ENCODE measurements at places on chromosomes 1 and 21.

GRCh38 chr1:125118147-125118993 lies 3933.6 kb downstream of the SRGAP2C start:
- no peak overlapping the region for H3K4me3 ChIP-seq
- no peak overlapping the region for H3K27ac ChIP-seq
- DNase-seq = no peak
- no peaks in the 10 kb centered on the region for H3K4me1 ChIP-seq
- no peaks in the 10 kb centered on the region for H3K27me3 ChIP-seq

- no peaks in the 10 kb centered on the region for H3K4me1 ChIP-seq
- no peaks in the 10 kb centered on the region for H3K36me3 ChIP-seq
- H3K27me3 ChIP-seq = no peaks in the 10 kb centered on the region
- no peak overlapping the region for H3K4me3 ChIP-seq
Observed at GRCh38 chr1:195238313-195238712, 1369.9 kb downstream of the KCNT2 start.

DNA sequence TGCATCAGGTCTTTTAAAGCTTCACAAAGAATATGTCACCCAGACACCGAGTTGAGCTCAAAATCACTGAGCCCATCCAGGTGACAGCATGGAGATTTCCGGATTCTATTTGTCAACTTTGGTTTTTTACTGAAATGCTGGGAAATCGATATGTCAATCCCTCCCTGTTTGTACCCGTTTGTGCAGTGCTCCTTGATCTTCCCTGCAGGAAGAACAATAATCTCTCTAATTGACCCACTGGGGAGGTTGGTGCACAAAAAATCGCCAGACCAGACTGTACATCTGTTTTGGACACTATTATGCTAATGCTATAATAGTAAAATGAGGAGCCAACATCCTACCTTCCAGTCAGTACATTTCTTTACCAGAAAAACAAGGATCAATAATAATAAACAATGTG lies 1.8 kb downstream of the BARHL2 start:
- no peak for DNase-seq
- H3K27me3 ChIP-seq = no peaks in the 10 kb centered on the region
- no peaks in the 10 kb centered on the region for H3K36me3 ChIP-seq
- no peak overlapping the region for H3K4me3 ChIP-seq

DNA sequence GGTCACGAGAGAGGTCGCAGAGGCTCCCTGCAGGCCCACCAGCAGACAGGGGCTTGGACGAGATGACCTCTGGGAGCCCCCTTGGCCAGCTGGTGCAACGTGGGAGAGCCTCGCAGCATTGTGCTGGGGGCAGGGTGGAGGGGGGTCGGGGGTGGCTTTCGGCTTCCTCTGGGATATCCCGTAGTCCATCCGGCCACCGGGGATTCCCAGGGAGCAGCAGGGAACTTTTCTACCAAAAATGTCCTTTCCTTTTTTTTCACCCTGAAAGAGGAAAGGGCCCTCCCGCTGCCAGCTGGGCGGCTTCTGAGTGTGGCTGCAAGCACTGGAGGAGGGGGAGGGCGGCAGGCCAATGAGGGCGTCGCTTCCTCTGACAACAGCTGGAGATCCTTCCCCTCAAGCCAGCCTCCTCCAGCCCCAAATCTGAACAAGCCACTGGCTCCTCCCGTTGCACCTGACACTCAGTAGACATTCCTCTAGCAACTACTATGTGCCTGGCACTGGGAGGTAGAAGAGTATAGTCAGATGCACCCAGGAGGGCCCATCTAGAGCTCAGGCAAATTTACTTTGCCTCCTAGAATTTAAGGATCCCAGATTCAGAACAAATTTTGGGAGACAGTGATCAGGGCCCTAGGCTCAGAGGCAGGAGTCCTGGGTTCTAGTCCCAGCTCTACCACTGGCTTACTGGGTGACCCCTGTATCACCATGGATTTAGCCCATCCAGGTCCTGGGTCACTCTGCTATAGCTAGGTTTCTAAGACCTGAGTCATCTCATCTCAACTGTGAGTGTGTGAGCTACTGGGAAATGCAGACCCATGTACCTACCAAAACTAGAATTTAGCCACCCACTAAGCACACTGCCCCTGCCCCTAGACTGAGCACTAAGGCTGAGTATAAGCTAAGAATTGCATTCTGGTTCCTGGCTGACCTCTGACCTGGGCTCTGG lies 2.7 kb downstream of the MOB3C start:
- peaks cover 4% of the 10 kb centered on the region for H3K27me3 ChIP-seq
- 0 out of 2 replicates have a peak, but pooled peaks cover 3% of the 10 kb centered on the region for H3K36me3 ChIP-seq
- no peak overlapping the region for H3K4me3 ChIP-seq
- peak; percentile 72 for DNase-seq
- peaks cover 20% of the 10 kb centered on the region for H3K4me1 ChIP-seq

GRCh38 chr21:16198546-16198945 lies 468.8 kb downstream of the USP25 start:
- H3K36me3 ChIP-seq = no peaks in the 10 kb centered on the region
- H3K4me3 ChIP-seq = no peak overlapping the region
- H3K4me1 ChIP-seq = peaks cover 28% of the 10 kb centered on the region
- no peaks in the 10 kb centered on the region for H3K27me3 ChIP-seq
- no peak for DNase-seq
- no peak overlapping the region for H3K27ac ChIP-seq

GRCh38 chr1:3028531-3029282 lies 7.4 kb downstream of the ACTRT2 start:
- H3K4me1 ChIP-seq = peaks cover 13% of the 10 kb centered on the region
- H3K4me3 ChIP-seq = no peak overlapping the region
- no peaks in the 10 kb centered on the region for H3K27me3 ChIP-seq
- H3K27ac ChIP-seq = no peak overlapping the region
- no peaks in the 10 kb centered on the region for H3K36me3 ChIP-seq

GRCh38 chr1:209505044-209505443 lies 78.5 kb upstream of the CAMK1G start:
- H3K27me3 ChIP-seq = no peaks in the 10 kb centered on the region
- no peak for DNase-seq
- H3K4me3 ChIP-seq = no peak overlapping the region

GRCh38 chr1:154772606-154773506 lies 97.2 kb downstream of the KCNN3 start:
- peaks cover 5% of the 10 kb centered on the region for H3K27me3 ChIP-seq
- no peaks in the 10 kb centered on the region for H3K4me1 ChIP-seq
- no peak overlapping the region for H3K4me3 ChIP-seq

GRCh38 chr1:4637616-4638344 lies 16.6 kb upstream of the AJAP1 start:
- no peak overlapping the region for H3K4me3 ChIP-seq
- no peak overlapping the region for H3K27ac ChIP-seq
- H3K4me1 ChIP-seq = no peaks in the 10 kb centered on the region

GRCh38 chr1:88111816-88112215 lies 572.3 kb upstream of the PKN2 start:
- no peaks in the 10 kb centered on the region for H3K36me3 ChIP-seq
- no peak for DNase-seq
- no peak overlapping the region for H3K4me3 ChIP-seq
- no peaks in the 10 kb centered on the region for H3K4me1 ChIP-seq

All from DND-41 (cell line).